ENCODE measurements at places on chromosomes 12 and 14.

GRCh38 chr12:93759512-93760081 is 82.4 kb downstream of the CRADD start:
- DNase-seq, result no peak

DNA sequence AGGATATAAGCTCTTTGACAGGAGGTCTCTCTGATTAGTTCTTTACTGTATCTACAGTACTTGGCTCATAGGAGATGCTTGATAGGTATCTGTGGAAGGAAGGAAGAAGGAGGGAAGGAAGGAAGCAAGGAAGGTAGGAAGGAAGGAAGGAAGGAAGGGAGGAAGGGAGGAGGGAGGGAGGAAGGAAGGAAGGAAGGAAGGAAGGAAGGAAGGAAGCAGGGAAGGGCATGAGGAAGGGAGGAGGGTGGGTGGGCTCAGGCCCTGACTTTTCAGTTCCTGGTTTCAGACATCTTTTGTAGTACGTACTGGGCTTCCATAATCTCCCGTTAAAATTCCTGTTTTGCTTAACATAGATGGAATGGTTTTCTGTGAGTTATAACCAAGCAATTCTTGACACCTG is 175.0 kb upstream of the NUDT4 start:
- DNase-seq, result no peak

DNA sequence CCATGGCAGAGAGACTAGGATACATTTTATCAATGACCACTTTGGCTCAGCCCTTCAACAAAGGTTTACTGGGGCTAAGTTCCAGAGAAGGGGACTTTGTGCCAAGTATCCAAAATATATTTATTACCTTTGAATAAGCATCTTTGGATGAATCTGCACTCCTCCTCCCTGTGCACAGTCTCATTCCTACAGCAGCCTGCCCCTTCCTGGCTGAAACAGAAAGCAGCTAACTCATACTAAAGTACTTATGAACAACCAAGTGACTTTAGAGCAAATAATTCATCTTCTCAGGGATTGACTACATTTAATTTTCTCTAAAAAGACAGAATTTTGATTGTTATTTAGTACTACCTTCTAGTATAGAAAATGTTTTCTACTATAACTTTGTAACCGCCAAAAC is 47.8 kb upstream of the ETV6 start:
- no peak for DNase-seq

DNA sequence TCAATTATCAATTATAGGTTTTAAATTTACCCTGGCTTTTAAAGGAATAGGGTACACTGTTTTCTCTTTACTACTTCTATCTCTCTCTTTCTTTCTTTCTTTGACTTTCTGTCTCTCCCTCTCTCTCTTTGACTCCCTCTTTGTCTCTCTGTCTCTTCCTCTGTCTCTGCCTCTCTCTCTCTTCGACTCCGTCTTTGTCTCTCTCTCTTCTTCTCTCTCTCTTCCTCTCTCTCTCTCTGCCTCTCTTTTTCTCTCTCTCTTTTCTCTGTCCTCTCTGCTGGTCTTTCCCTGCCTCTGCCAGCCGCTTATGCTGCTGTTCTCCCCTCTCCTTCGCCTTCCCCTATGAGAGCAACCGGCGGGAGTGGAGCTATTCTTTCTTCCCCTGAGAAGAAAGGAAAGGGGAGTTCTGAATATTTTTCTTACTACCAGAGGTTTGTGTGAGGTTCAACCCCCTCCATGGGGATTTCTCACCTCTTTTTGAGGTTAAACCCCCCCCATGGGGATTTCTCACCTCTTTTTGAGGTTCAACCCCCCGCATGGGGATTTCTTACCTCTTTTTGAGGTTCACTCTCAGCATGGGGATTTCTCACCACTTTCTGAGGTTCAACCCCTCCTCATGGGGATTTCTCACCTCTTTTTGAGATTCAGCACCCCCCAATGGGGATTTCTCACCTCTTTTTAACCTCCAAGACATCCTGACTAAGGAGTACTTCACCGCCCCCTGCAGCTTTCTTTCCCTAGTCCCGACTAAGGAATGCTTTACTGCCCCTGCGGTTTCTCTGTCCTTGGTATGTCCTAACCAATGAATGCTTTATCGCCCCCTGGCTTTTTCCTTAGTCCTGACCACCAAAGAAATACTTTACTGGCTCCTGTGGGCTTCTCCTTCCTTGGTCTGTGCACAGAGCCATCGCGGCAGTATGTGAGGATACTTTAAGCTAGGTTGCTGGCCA is 27.4 kb upstream of the DDHD1 start:
- no peak for DNase-seq

GRCh38 chr14:58788655-58789503 is 151.1 kb downstream of the DACT1 start:
- DNase-seq, result no peak

GRCh38 chr12:25254271-25254880 is 3.6 kb upstream of the KRAS start:
- no peak for DNase-seq

GRCh38 chr14:61564618-61565091 is 130.7 kb upstream of the HIF1A start:
- DNase-seq, result peak; percentile 79

DNA sequence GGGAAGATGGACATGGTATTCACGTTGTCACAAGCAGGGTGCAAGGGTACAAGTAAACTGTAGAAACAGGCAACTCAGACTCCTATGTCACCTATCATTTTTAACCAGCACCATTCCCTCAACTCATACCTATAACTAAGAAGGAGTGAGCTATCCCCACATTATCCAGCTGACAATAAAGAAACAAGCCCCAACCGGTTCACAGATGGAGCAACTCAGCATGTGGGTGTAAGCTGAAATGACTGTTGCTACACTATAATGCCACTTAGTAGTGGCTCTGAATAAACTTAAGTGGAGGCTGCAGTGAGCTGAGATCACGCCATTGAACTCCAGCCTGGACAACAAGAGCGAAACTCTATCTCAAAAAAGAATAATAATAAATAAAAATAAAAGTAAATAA is 829.5 kb upstream of the MDGA2 start:
- no peak for DNase-seq

Data from AG09319 (cell line).